Hematopoietic multipotent progenitor cell treated with erythropoietin and hydrocortisone succinate and interleukin-3 and kit ligand, for 15 days (in vitro differentiated cells): ENCODE measurements at places on chromosomes 2 and 18.

GRCh38 chr18:10659594-10659993, 133.8 kb downstream of the NAPG start:
- no peak for DNase-seq

- DNase-seq, result no peak
These were observed 261.4 kb upstream of the KCNJ3 start for GRCh38 chr2:154437104-154437503.

GRCh38 chr2:16067037-16067406, 126.7 kb downstream of the MYCN start:
- DNase-seq, result no peak

- DNase-seq, result no peak
These were observed 36.9 kb upstream of the MEX3C start for GRCh38 chr18:51234117-51235008.

GRCh38 chr18:10514601-10515000, 11.2 kb upstream of the NAPG start:
- no peak for DNase-seq
